ENCODE measurements at places on chromosomes 6 and 20.

DNA sequence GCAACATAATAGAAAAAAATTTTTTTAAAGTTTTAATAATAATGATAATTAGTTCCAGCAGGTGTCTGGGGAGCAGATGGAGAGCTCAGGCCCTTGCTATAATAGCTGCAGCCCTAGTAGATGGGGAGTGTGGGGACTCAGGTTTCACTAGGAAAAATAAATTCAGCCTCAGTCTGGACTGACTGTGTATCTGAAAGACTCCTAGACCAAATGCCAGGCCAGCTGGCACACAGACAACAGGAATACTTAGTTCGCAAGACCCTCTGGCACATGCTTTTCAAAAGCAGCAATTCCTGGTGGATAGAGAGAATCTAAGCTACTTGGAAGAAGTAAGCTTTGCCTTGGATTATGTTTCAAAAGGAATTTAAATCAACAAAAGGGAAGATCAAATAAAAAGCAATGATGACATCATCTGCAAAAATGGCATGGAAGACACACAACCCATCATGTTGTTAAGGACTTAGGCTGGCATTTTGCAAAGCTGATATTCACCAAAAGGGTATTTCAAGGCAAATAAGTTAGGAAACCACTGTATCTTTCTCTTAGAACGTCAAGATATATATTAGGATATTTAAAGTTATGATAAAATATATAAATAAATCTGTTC, 107.8 kb downstream of the RNGTT start:
- no peak for DNase-seq

DNA sequence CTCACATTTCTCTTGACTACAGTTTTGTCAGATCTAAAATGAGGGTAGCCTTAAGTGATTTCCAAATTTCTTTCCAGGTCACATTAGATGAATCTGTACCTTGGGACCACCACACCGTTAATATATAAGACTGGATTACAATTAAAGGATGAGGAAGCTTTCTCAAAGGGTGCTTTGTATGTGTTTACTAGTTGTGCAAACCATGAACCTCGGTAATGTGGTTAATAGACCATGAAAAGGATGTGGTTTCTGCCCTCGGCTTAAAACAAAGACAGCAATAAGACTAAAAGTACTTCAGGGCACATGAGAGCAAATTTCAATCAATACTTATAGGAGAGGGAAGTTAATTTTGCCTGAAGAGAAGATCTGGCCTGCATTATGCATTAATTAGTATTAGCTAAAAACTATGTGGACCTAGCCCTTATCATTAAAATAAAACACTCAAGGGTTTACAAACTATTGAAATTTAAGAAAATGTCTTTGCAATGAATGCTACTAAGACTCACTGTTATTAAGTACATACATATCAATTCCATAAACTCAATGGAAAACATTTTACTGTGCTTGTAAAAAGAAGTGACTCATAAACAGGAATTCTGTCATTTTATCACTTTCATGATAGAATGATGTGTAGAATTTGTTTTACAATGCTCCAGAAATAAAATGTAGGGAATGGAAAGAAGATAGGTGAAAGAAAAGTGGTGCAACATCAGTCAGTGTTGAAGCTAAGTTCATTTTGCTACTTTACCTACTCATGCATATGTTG, 936 bp upstream of the TMX4 start:
- DNase-seq: peak; percentile 7

- peak; percentile 91 for DNase-seq
These were observed 7.0 kb upstream of the DSTN start for GRCh38 chr20:17562804-17563305.

DNA sequence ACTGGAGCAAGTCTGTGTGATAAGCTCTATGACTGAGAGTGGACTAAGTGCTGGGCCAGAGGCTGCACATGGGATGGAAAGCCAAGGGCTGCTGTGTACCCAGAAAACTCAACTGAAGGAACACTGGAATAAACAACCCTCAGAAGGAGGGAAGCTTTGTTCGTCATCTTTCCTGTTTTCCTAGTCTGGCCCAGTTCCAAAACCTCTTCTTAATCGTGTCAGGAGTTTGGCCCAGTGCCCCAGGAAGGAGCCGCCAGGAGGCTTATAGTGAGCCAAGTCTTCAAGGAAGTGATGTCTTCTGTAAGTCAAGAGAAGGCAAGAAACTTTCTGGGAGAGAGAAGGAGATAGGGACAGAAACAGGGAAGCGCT, 23.3 kb upstream of the TOP1 start:
- DNase-seq: peak; percentile 97

- no peak for DNase-seq
These were observed 447.0 kb downstream of the LMBRD1 start for GRCh38 chr6:69349771-69350170.

DNA sequence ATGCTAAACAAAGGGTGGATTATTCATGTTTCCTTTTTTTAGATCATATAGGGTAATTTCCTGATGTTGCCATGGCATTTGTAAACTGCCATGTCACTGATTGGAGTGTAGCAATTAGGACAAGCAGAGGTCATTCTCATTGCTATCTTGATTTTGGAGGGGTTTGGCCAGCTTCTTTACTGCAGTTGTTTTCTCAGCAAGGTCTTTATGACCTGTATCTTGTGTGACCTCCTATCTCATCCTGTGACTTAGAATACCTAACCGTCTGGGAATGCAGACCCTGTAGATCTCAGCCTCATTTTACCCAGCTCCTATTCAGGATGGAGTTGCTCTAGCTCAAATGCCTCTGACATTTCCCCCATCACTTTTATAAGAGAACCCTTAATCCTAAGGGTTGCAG, 53.6 kb downstream of the CDS2 start:
- no peak for DNase-seq

DNA sequence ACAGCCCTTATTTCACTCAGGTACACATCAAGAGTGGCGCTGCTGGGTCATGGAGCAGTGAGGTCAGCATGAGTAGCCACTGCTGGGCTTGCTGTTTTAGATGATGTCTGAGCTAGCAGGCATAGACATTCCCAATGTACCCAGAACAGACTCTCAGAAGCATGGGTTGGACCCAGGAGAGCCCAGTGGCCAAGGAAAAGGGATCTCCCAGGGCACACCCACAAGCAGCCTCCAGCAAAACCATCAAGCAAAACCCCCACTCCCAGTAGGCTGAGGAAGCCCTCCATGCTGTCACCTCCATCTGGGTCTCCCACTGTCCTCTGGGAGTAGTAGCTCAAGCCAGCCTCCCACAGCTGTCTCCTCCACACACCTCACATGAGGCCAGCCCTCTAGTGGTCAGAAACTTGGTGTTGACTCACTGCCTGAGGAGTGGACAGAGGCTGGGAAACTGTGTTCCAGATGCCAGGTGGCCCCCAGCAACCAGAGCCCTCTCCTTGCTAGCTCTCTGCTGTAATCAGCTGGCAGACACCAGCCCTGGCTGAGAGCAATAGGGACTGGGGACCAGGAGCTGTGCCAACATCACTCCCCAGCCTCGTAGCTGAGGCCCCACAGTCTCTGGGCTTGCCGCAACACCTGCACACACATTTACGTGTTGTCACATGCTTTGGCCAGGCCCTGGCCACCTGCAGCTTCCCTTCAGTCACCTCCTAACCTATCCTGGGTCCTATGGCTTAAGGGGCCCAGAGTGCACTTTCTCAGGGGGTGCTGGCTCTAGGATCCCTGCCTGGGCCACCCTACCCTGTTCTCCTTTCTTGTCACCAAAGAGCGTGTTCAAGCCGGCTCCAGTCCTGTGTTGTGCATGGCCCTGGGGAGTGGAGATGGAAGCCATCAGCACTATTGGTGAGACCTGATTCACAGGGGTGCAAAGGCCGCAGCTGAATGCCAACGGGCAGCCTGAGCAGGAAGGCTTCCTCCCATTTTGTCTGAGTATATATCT, 1.9 kb upstream of the AP5S1 start:
- peak; percentile 72 for DNase-seq

DNA sequence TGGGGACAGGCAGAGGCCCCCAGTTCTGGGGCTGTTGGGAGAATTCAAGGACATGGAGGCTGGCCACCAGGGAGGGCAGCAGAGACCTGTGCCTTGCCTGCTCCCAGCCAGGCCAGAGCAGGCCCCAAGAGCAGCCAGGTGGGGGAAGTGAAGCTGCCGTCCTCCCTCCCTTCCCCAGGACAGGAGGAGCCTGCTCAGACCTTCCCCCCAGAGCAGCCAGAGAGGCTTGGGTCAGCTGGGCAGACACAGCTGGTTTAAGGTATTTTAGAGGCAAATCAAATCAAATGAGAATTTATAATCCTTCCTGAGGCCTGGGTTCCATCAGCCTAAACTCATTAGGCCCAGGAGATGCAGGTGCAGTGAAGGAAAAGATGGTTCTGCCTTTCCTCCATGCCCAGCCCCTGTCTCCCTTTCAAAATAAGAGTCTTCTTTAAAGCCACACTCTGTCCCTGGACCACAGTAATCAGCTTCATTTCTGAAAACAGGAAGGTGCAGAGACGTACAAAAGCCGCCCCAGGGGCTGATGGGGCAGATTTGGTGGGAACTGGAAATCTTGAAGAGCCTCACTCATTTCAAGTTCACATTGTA, 21.7 kb downstream of the BMP7 start:
- no peak for DNase-seq

DNA sequence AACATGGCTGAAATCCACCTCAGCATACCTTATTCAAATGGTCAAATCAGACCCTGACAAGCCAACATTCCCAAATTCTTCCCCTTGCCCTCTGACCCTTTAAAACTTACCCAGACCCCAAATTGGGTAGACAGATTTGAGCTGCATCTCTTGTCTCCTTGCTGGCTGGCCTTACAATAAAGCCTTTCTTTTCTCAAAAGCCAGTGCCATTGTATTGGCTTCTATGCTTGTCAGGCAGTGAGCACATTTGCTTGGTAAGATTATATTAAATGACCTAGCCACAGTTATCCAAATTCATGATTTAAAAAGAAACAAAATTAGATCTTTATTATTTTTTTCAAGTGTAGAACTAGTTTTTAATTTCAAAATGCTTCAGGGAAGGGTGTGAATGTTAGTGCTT, 67.8 kb upstream of the FAM83B start:
- DNase-seq: no peak

DNA sequence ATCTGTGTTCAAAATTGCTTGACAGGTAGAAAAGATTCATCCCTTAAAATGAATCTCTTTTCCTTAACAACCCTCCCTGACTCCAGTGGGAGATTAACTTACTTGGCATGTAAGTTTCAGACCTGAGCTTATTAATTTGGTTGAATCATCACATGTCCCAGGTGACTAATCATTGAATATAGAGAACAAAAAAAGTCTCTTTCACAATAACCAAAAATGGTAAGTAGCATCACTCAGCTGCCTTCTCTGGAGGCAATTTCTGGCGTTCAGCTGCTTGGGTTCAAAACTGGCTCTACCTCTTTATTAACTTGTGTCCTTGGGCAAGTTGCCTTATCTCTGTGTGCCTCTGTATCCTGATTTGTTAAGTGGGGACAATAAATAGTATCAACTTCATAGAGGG, 2.9 kb downstream of the C6orf141 start:
- DNase-seq: peak; percentile 68

- DNase-seq: no peak
These were observed 59.7 kb upstream of the SAMD5 start for GRCh38 chr6:147448775-147449174.

DNA sequence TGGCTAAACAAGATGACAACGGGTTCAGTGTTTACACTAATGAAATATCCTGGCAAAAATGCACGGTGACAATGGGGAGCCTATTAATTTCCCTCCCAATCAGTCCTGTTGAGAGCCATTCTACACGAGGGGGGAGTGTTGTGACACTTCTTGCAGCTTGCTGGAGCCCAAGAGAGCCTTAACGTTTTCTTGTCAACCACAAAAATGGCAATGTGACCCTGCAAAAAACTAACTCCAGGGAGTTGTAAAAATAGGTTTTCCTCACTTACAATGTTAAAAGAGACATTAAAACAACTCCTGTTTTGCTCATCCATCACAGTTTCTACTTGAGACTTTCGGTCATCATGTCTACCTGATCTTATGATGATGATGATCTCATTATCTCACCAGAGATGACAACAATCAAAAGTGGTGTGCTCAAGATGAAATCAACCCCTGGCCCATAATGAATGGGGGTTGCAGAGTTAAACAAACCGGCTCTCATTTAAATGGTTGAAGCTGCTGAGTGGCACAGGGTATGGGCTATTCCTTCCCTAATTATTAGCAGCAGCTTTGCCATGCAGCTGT, 57.9 kb downstream of the GJA10 start:
- DNase-seq: peak; percentile 17

DNA sequence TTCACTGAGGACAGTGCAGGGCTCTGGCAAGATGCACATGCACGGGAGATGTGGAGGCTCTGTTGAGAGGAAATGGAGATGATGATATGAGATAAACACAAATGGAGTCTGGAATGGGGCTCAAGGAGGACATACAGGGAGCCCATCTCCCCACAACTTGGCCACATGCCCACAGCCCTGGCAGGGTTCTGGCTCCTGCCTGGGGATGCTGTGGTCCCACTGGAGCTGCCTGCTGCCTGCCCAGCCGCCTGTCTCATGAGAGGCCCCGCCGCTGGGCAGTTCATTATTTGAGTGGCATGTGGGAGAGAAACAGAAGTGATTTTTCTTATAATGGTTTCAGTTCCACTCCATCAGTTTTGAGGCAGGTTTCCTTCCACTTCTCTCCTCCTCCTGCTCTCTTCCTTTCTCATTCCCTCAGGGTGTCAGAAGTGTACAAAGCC, 133.6 kb upstream of the TRAF3IP2 start:
- no peak for DNase-seq

DNA sequence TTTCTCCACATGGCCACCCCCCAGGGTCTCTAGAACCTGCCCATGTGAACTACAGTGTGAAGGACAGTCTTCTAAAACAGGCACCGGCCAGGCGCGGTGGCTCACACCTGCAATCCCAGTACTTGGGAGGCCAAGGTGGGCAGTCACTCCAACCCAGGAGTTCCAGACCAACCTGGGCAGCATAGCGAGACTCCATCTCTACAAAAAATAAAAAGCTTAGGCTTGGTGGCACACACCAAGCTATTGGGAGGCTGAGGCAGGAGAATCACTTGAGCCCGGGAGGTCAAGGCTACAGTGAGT, 13.7 kb downstream of the ACSS1 start:
- DNase-seq: no peak

DNA sequence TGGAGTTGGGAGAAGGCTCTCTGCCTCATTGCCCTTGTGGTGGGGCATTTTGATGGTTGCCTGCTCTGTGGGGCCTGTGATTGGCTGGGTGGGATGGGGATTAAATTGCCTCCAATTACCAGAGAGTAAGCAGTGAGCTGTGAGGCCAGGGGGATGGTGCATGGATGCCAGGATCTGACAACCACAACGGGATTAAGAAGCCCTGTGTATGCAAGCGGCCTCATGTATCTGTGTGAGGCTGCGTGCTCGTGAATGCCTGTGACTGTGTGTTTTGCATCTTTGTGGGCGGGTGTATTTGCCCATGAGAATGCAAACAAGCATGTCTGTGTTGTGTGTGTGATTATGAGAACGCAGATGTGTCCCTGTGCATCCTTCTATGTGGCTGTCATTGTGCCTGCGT, 46.1 kb downstream of the CD40 start:
- DNase-seq: no peak
